ENCODE measurements at places on chromosomes 3 and 15.
A peak's percentile ranks its signal among the peaks of the same experiment; 100 is the strongest.

DNA sequence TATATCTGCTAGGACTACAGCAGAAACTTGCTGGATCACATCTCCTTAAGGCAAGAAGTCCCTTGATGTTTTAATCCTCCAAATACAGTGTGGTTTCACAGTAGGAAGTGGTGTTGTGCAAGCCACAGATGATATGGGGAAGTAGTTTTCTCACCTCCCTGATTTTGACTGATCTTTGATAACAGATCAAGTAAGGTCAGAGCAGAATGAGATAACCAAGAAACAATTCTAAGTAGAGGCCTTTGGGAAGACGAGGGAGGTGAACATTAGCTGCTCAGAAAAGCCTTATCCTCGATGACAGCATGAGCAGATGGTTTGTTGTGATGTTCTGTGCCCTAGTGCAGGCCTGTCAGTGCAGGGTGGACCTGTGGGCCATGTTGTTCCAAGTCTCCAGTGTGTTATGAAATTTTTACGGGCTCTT is 61.3 kb downstream of the RIOX2 start:
- DNase-seq, result no peak

GRCh38 chr3:12916159-12916558 is 74.8 kb upstream of the RPL32 start:
- no peak for DNase-seq

- no peak for DNase-seq
These were observed 7.2 kb downstream of the FAM174B start for GRCh38 chr15:92648190-92648875.

DNA sequence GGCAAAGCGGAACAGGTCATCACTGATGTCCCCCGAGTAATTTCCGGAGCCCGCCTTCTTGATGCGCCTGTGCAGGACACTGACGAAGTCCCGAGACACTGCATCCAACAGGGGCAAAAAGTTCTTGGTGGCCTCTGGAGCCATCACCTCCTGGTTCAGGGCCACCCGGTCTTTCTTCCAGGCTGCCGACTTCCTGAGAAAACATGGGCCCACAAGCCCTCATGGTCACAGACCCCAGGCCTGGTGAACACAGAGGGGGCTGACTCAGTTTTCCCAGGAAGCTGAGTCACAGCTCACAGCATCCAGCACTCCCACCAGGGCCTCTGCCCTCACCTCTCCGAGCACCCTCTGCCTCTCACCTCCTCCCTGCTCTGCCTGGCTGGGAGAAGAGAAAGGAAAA is 22.4 kb downstream of the CYP11A1 start:
- no peak for DNase-seq

DNA sequence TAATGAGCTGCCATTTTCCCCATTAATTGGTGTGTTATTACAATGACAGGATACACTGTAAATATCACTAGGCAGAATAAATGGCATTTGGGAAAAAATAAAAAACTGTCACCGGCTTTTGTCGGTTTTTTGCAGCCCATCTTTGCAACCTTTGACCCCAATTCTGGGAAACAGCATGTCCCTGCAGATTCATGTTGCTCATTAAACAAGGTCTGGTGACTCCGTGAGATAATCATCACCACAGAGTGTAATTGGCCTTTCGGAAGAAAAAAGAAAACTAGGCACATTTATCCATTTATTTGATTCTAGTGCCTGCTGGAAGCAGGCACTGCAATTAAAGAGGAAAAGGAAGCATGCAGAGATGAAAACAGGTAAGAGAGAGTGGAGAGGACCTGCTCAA is 64.5 kb downstream of the TRAT1 start:
- no peak for DNase-seq

DNA sequence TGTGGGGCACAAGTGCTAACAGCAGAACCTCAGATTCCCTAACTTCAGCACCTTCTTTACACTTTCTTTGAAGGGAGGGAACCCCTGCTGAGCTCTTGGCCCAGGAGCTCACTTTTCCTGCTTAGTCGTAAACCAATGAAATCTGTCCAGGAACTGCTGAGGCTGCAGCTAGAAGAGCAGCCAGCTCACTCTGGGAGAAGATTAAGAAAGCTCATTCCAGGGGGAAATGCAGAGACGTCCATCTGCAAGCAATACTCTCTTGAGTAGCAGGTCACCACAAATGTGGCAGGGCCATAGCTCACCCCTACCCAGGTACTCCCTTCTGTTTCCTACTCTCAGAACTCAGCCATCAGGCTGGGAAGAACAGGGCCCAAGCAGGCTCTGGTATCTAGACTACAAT is 103.3 kb downstream of the WDR76 start:
- no peak for DNase-seq

- DNase-seq, result peak; percentile 34
These were observed 16.1 kb upstream of the CACNA1D start for GRCh38 chr3:53478166-53478830.

GRCh38 chr3:74648107-74648506 is 33.6 kb upstream of the CNTN3 start:
- DNase-seq, result no peak

- DNase-seq, result no peak
These were observed 26.6 kb upstream of the HES1 start for GRCh38 chr3:194109192-194109863.

- DNase-seq, result no peak
These were observed 1.9 kb downstream of the SPTBN5 start for GRCh38 chr15:41891946-41892345.

DNA sequence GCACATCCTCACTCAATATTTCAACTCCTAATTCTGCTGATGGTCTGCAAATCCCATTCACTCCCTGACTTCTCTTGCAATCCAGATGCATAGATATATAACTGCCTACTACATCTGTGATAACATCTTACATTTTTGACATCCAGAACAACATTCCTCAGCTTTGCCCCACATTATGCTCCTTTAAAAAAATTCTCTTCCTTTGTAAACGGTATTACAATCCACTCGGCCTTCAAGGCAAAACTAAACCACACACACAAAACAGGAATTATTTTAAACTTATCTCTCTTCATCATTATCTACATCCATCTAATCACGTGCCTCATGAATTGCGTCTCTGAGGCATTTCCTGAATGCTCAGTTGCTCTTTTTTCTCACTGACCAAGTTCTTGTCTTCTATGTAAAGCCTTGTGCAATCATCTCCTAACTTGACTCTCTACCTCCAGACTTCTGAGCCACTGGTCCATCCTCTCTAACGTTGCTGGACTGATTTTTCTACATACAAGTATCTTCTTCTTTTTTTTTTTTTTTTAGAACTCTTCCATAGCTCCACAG is 117.0 kb downstream of the SATB1 start:
- DNase-seq, result no peak

- DNase-seq, result no peak
These were observed 127.3 kb upstream of the ROPN1 start for GRCh38 chr3:124119056-124119716.

- no peak for DNase-seq
These were observed 268.5 kb downstream of the WNT5A start for GRCh38 chr3:55218577-55218976.

DNA sequence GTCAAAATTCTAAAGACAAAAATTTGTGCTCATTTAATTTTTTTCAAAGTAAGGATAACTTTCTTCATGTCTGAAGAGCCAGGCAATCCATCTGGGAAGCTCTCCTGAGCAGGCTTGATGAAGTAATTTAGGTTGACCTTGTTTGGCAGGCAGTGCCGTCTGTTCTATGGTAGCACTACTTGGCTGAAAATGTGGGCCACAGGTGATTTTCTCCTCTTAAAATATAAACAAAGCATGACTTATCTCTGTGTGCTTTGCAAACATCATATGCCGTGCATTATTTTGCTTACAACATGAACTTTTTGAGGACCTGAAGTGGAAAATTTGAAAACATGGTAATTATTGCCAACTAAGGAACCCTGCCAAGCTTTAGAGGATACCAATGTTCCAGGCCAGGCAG is 143.2 kb downstream of the RAP2B start:
- DNase-seq, result no peak

- DNase-seq, result no peak
These were observed 8.7 kb upstream of the SEMA3F start for GRCh38 chr3:50146316-50146901.

DNA sequence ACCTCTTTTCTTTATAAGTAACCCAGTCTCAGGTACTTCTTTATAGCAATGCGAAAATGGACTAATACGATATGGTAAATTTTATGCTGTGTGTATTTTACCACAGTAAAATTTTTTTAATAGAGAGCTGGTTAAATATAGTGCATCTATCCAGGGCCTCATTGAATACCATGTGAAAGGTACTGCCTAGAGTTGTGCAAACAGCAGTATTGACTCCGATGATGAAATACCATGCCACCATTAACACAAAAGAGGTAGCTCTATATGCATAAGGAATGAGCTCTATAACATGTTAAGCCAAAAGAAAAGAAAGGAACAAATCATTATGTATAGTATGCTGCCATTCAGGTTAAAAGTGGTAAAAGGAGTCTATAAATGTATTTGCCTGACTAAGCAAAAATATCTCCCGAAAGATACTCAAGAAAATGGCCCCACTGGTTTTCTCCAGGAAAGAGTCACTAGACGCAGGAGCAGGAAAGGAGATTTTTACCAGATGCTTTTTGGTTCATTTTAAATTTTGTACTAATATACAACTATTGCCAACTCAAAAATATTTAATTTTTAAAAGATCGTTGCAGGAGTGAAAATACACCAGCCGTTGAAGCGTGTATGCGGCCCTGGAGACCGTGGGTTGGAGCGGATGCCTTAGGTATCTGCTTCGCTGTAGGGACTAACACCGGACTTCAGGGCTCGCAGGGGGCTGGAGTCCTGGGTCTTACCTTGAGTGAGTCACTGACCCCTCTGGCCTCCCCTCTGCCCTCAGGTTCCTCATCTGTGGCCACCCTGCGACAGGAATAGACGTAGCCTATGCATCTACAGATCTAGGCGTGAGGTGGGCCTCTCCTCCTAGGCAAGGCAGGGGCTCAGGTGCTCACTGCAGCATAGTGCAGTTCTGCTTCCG is 120.1 kb downstream of the CHSY1 start:
- no peak for DNase-seq

GRCh38 chr3:141858312-141858711 is 18.1 kb upstream of the ATP1B3 start:
- no peak for DNase-seq
